Spleen (tissue), 13 donors: ENCODE measurements at places on chromosomes 4 and X. TPM values are rescaled to one million over a fixed set of nuclear protein-coding genes. Genes with fewer than 3 reads are reported as not detected.
A peak's percentile ranks its signal among the peaks of the same experiment; 100 is the strongest.

DNA sequence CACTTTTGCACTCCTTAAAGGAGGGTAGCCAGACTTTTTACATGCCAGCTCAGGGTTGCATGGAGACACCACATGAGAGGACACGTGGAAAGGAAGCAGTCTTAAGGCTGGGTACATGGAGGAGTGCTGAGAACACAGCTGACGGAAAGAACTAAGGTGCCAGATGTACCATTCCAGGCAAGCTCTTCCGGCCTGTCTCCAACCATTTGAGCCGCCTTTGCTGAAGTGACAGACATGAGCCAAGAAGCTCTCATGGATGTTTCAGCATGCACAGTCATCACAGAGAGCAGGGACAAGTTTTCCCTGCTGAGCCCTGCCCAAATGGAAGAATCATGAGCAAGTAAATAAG is 83.4 kb upstream of the BMP2K start:
- peak overlapping the region; percentile 39 for H3K27ac ChIP-seq
- H3K4me1 ChIP-seq, result no peaks in the 10 kb centered on the region
- H3K27me3 ChIP-seq, result no peaks in the 10 kb centered on the region

DNA sequence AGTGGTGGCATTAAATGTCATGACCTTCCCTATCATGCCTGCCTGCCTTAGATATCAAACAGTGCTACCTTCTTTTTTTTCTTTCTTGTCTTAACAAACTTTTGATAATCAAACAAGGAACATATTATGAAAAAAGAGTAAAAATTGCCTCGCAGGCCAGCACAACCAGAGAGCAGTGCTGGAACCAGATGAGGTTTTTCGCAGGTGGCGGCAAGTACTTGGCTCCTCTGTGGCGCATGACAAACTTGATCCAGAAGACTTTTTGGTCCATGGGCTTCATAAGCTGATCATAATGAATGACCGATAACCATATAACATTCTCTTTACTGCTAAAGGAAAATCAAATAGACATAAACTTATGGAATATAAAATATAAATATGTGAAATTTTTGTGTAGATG is 61.8 kb downstream of the UGT2B10 start:
- no peaks in the 10 kb centered on the region for H3K4me1 ChIP-seq
- H3K4me3 ChIP-seq, result no peak overlapping the region
- H3K27me3 ChIP-seq, result no peaks in the 10 kb centered on the region
- H3K27ac ChIP-seq, result no peak overlapping the region
- no peak for DNase-seq

- no peaks in the 10 kb centered on the region for H3K4me1 ChIP-seq
- H3K36me3 ChIP-seq, result no peaks in the 10 kb centered on the region
- H3K27ac ChIP-seq, result no peak overlapping the region
- H3K4me3 ChIP-seq, result no peak overlapping the region
Measured at GRCh38 chrX:148574237-148574973, 74.0 kb downstream of the AFF2 start.

- H3K4me1 ChIP-seq, result no peaks in the 10 kb centered on the region
- H3K4me3 ChIP-seq, result no peak overlapping the region
Measured at GRCh38 chr4:72591547-72592454, 22.8 kb upstream of the ADAMTS3 start.

GRCh38 chrX:70046978-70047377 is 2.8 kb downstream of the AWAT2 start:
- peaks cover 14% of the 10 kb centered on the region for H3K27me3 ChIP-seq
- no peak for DNase-seq
- H3K27ac ChIP-seq, result no peak overlapping the region
- no peaks in the 10 kb centered on the region for H3K4me1 ChIP-seq
- H3K4me3 ChIP-seq, result no peak overlapping the region

GRCh38 chr4:93605163-93605562 is 223.4 kb upstream of the ATOH1 start:
- H3K4me1 ChIP-seq, result no peaks in the 10 kb centered on the region
- H3K36me3 ChIP-seq, result no peaks in the 10 kb centered on the region
- no peak overlapping the region for H3K27ac ChIP-seq

GRCh38 chr4:176839656-176840055 is 46.9 kb upstream of the VEGFC start:
- no peaks in the 10 kb centered on the region for H3K27me3 ChIP-seq
- no peak for DNase-seq
- H3K4me3 ChIP-seq, result no peak overlapping the region
- H3K4me1 ChIP-seq, result no peaks in the 10 kb centered on the region

- no peak for DNase-seq
- H3K36me3 ChIP-seq, result no peaks in the 10 kb centered on the region
- H3K4me3 ChIP-seq, result no peak overlapping the region
Measured at GRCh38 chr4:113756005-113756410, 5.5 kb downstream of the CAMK2D start.

The CSAG3 gene
- total RNA-seq, result not detected

The ASMT gene
- 0.36 TPM for total RNA-seq
